ENCODE measurements at places on chromosomes 13 and 19.

- DNase-seq: peak; percentile 58
Observed at GRCh38 chr19:49151267-49152118, 3.7 kb downstream of the HRC start.

DNA sequence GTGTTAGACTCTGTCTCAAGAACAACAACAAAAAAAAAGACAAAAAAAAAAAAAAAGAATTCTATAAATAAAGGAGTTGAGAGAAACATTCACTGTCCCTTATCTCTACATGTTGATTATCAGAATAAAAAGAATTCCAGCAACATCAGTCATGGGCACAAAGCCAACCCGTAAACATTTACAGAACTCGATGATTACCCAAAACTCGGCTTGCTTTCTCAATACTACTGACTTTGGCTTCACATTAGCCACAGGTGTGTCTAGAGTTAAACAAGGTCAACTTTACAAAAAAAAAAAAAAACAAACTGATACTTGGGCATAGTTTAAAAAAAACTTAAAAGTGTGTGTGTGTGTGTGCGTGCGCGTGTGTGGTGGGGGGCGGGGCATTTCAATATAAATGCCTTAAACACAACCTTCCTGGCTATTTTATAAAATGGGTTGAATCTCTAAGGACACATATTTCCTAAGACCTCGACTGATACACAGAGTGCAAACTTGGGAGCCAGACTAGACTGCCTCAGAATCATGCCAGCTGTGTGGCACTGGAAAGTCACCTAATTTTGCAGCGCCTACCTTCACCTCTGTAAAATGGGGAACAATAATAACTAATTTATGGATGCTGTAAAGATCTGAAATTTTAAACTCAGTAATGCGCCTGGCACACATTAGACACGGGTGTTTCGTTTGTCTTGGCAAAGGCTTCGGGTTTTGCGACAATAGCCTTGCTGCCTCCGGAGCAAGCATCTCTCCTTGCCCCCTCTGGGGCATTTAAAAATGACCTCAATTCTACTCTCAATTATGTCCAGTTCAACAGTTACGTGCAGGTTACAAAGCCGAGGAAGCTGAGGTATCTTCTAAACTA lies 922 bp downstream of the EBPL start:
- DNase-seq: no peak

GRCh38 chr13:27159806-27160563 lies 11.6 kb downstream of the USP12 start:
- DNase-seq: no peak

DNA sequence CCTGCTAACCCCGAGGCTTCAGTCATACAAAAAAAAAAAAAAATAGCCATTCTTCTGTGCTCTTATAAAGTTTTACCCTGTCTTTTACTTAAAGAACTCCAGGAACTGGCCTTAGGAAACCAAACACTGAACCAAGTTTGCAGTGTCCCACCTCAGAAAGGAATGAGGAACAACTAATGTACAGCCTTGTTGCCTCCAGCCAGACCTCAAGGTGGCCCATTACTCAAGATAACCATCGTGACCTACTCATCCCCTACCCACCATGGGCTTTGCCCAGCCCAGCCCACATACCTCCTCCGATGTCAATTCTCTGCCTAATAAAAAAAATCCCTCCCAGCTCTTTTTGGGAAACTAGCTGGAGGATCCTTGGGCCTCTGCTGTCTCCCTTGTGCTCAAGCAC lies 133.2 kb downstream of the STARD13 start:
- no peak for DNase-seq

DNA sequence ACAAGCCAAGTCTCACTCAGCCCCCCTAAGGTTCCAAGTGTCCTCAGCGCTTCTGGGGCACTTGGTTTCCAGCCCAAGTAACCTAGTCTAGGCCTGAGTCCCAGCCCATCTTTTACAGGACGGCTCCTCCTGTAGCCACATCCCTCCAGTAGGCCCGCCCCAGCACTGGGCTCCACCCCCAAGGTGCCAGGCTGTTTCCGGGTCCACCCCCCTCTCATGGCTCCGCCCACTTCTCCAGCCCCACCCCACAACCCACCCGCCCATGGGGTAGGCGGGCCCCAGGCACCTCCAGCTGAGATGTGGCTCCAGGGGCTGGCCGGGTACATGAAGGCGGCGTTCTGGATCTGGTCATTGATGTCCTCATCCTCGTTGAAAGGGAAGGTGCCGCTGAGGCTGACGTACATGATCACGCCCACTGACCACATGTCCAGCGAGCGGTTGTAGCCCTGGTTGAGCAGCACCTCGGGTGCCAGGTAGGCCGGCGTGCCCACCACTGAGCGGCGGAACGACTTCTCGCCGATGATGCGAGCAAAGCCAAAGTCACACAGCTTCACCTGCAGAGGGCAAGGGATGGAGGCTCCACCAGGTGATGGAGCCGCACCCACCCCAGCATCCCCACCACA lies 17.2 kb upstream of the DACT3 start:
- DNase-seq: peak; percentile 76

DNA sequence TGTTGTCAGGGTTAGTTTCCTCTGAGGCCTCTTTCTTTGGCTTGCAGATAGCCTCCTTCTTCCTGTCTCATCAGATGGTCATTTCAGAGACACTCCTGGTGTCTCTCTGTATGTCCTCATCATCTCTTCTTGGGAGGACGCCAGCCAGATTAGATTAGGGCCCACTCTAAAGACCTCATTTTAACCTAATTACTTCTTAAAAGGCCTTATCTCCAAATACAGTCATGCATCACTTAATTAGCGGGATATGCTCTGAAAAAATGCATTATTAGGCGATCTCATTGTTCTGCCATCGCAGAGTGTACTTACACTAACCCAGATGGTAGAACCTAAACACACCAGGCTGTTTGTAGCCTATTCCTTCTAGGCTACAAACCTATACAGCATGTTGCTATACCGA lies 89.0 kb downstream of the CDK8 start:
- no peak for DNase-seq

DNA sequence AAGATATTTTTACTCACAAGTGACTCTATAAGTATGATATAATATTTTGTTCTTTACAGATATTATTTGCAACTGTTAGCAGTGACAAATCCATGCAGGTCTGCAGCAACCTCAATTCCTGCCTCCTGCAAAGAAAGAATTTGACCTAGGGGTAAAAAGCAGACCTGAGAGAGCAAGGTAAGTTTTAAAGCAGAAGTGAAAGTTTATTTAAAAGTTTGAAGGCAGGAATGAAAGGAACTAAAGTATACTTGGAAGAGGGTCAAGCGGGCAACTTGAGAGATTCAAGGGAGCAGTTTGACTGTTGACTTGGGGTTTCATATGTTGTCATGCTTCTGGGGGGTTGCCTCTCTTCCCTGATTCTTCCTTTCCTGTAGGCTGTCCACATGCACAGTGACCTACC lies 520.1 kb upstream of the PCDH20 start:
- no peak for DNase-seq

DNA sequence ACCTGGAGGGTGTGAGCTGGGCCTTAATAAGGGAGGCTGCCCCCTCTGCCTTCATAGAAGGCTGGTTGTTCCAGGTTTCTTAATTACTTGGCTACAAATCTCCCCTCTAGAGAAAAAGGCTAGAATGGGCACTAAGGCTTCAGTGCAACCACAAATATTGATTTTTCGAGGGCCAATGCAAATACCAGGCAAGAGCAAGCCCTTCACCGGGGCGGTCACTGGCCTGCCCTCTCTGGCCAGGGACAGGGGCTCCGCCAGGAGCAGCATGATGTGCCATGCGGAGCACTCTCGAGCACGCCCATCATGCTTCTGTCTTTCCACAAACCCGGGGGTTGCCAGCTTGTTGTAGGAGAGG lies 127.8 kb upstream of the SPACA7 start:
- DNase-seq: no peak

GRCh38 chr19:51461723-51462161 lies 3.5 kb upstream of the SIGLEC8 start:
- no peak for DNase-seq

GRCh38 chr13:84137292-84137691 lies 255.0 kb upstream of the SLITRK1 start:
- DNase-seq: peak; percentile 42

DNA sequence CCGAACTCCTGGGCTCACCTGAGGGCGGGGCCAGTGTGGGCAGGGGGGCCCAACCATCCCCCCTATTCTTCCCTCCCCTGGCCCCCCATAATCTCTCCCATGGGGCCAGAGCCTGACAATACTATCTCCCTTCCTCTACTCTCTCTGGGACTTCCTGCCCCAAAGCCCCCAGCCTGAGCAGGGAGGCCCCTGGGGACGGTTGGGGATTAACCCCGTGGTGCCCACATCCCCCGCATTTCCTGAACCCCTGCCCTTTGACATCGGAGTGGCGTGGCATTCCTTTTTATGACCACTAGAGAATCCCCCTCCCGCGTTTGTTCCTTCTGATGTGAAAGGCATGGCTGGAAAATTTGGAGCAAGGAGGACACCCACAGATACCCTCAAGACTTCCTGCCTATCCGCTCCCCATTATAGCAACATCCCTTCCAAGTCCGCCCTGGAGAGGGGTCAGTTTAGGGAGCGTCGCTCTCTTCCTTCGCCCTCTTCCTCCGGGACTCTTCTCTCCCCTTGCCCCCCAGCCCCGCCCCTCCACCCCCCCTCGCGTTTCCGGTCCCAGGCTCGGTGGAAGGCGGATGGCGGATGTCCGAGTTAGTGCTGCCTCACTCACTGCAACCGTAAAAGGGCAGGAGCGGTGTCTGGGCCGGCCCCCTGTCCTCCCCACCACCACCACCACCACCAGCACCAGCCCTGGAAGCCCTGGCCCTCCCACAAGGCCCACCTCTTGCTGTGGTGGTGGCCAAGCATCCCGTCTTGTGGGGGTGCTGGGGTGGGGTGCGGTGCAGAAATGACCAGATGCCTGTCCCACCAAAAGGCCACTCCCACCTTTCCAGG lies 1.8 kb downstream of the VASP start:
- peak; percentile 61 for DNase-seq

GRCh38 chr13:43572656-43573360 lies 214.0 kb downstream of the ENOX1 start:
- DNase-seq: no peak

DNA sequence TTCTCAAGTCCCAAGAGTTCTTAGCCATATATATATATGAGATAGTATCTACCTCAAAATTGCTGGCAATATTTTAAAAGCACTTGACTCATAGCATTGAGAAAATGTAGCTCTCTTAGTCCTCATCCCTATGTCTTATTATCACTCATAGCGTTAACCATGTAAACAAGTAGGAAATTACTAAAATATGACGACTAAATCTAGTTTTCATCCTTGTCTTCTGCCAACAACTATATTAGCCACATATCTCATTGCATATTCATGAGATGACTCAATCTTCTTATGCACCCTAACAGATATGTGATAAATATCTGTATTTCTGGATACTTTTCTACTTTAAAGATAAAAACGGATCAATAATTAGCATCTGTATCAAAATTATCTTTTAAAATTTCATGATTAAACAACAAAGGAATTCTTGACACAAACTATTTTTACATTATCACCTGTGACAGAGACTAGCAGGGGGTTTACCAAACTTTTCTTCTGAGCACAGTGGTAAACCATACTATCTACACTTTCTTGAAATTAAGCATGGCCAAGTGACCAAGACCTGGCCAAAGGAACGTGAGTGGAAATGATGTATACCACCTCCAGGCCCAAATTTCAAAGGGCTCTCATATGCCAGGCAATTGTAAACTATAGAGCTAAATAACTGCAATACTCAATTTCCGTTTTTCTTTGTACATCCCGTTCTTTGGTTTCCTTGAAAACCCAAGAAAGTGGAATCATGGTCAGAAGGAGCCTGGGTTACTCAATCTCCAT lies 45.7 kb downstream of the ZC3H13 start:
- DNase-seq: no peak

DNA sequence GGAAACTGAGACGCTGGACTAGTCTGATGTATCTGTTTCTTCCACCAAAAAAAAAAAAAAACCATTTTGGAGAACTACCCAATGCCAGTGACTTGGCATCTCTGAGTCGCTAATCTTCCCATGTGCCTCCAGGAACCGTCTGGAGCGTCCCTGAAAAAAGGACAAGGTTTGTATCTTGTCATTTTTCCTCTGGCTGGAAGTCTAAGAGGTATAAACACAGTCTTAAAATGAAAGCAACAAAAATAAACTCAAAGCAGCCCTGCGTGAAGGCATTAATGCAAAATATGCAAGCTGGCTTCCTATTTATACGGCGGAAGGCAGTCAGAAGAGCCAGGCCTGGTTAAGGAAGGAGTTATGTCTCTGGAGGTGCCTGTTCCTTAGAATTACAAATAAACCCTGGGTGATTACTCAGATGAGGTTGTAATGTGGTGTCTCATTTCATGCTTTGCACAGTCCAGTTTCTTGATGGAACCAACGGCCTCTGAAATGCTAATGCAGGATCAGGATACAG lies 20.3 kb downstream of the ACTN4 start:
- DNase-seq: no peak

- DNase-seq: no peak
Observed at GRCh38 chr13:105219651-105220050, 1315.8 kb downstream of the EFNB2 start.

- DNase-seq: no peak
Observed at GRCh38 chr13:67283637-67284036, 53.5 kb upstream of the PCDH9 start.

- DNase-seq: no peak
Observed at GRCh38 chr13:35781036-35782000, 304.8 kb upstream of the MAB21L1 start.

- no peak for DNase-seq
Observed at GRCh38 chr13:106212386-106213010, 323.0 kb downstream of the EFNB2 start.

- no peak for DNase-seq
Observed at GRCh38 chr19:38434549-38435051, 1.1 kb downstream of the RYR1 start.

- no peak for DNase-seq
Observed at GRCh38 chr13:101382086-101382485, 34.2 kb downstream of the NALCN start.

DNA sequence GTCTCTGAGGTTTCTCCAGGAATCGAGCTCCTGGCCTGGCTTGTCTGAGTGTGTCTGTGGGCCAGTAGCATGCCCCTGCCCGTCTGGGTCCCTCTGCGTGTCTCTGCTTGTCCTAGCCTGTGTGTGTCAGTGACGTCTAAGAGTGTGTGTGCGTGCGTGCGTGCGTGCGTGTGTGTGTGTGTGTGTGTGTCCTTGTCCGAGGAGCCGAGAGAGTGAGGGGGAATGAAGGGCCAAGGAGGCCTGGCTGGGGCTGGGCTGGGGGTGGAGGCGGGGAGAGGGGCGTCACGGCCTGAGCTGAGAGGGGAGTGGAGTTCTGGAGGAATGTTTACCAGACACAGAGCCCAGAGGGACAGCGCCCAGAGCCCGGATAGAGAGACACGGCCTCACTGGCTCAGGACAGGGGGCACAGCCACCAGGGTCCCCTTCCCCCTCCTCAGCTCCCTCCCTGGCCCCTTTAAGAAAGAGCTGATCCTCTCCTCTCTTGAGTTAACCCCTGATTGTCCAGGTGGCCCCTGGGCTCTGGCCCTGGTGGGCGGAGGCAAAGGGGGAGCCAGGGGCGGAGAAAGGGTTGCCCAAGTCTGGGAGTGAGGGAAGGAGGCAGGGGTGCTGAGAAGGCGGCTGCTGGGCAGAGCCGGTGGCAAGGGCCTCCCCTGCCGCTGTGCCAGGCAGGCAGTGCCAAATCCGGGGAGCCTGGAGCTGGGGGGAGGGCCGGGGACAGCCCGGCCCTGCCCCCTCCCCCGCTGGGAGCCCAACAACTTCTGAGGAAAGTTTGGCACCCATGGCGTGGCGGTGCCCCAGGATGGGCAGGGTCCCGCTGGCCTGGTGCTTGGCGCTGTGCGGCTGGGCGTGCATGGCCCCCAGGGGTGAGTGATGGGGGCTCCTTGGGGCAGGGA lies at the start of gene AXL:
TSS of gene AXL (plus strand) at position 609 of the 893 bp plus-strand sequence. CDS start at position 779, 170 bp downstream.
- DNase-seq: no peak

All from stimulated activated CD4-positive, alpha-beta T cell treated with anti-CD3 and anti-CD28 coated beads, Interleukin-15, amount 100 ng/mL, for 24 hours (primary cell).